Dorsolateral prefrontal cortex (tissue), 122 donors: ENCODE measurements at places on chromosomes 6 and 20. TPM values are rescaled to one million over a fixed set of nuclear protein-coding genes. Genes with fewer than 3 reads are reported as not detected.

Gene WFDC2
- 12.0 TPM for total RNA-seq

Gene MANEA
- total RNA-seq: 12.1 TPM

Gene PRKN
- total RNA-seq: 27.8 TPM

Gene LPA
- total RNA-seq: 2.4 TPM

Gene TGM3
- 0.84 TPM for total RNA-seq

Gene CFB
- 7.6 TPM for total RNA-seq

Gene HUS1B
- 1.2 TPM for total RNA-seq

Gene TOX2
- 19.5 TPM for total RNA-seq

Gene CITED2
- 74.6 TPM for total RNA-seq

Gene GRM1
- total RNA-seq: 31.0 TPM

Gene HSPA1A
- total RNA-seq: 170 TPM

Gene TMEM151B
- total RNA-seq: 95.6 TPM

Gene EMILIN3
- 7.2 TPM for total RNA-seq

Gene MOG
- total RNA-seq: 274 TPM

Gene ARHGAP18
- 5.6 TPM for total RNA-seq

Gene CLPSL1
- not detected for total RNA-seq

Gene EYA4
- 6.4 TPM for total RNA-seq

Gene NKAPL
- total RNA-seq: 3.1 TPM

Gene PRSS16
- 4.3 TPM for total RNA-seq

Gene TMEM244
- total RNA-seq: not detected

Gene DNAH8
- not detected for total RNA-seq
